NCI-H2081 treated with DMSO at 0.1 percent for 48 hours (cell line): ENCODE measurements at places on chromosomes 7 and 10.

- DNase-seq, result no peak
These were observed 10.0 kb upstream of the CDK14 start for GRCh38 chr7:90586091-90586490.

- DNase-seq, result no peak
These were observed 41.8 kb downstream of the CAMK2B start for GRCh38 chr7:44283381-44284211.

DNA sequence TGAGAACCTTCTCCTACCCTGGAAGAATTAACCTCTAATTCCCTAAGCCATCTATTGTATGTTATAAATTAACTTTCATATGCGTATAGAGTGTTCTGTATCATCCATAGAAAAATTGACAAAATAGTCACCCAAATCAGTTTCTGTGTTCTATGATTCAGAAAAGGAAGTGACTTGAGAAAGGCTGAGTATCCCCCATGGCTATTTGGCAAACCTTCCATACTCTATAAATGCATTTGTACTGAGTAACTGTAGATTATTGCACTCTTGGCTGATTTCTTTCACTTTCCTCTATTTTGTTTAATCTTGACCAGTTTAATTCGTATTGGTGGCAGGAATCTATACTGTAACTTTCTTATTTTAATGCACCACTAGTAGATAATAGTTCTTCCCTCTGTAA is 182.2 kb downstream of the HTR7 start:
- no peak for DNase-seq

- DNase-seq, result no peak
These were observed 67.0 kb upstream of the CFAP46 start for GRCh38 chr10:133009218-133009950.

GRCh38 chr10:121753726-121754476 is 155.7 kb upstream of the FGFR2 start:
- no peak for DNase-seq

- DNase-seq, result no peak
These were observed 146.9 kb upstream of the ZMIZ1 start for GRCh38 chr10:78921895-78922294.

DNA sequence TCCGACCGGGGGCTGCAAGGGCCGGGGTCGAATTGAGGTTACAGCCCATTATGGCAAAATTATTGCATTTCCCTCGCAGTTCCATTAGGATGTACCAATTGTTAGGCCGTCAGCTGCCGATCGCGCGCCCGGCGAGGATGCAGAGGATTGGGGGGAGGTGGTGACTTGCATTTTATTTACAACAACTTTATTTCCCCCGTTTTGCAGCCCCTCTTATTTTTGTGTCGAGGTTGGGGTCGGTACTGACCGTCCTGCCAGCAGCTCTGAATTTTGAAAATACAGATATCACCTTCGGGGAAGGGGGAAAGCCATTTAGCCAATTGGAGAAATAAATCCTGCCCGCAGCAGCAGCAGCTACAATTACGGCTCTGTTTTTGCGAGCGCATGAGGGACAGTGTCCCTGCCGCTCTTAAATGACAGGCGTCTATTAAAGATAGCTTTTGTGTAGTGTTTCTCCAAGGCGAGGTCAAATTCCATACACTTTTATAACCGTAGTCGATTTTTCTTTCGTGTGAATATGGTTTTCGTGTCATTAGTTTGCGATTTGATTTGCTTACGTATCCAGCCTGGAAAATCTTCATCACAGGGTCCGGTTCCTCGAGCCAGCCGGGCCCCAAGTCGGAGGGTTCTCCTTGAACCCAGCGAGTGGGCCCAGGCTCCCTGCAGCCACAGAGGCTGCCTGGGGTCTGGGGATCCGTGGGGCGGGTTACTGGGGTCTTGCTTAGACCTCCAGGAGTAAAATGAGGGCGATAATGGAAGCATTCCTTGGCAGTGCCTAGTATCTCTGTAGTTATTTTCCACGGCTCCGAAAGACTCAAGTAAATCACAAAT is 684 bp upstream of the HOXA5 start:
- no peak for DNase-seq

GRCh38 chr10:77012812-77013500 is 624.7 kb downstream of the KCNMA1 start:
- DNase-seq, result no peak

- no peak for DNase-seq
These were observed 23.6 kb downstream of the NEUROD6 start for GRCh38 chr7:31316876-31317275.

DNA sequence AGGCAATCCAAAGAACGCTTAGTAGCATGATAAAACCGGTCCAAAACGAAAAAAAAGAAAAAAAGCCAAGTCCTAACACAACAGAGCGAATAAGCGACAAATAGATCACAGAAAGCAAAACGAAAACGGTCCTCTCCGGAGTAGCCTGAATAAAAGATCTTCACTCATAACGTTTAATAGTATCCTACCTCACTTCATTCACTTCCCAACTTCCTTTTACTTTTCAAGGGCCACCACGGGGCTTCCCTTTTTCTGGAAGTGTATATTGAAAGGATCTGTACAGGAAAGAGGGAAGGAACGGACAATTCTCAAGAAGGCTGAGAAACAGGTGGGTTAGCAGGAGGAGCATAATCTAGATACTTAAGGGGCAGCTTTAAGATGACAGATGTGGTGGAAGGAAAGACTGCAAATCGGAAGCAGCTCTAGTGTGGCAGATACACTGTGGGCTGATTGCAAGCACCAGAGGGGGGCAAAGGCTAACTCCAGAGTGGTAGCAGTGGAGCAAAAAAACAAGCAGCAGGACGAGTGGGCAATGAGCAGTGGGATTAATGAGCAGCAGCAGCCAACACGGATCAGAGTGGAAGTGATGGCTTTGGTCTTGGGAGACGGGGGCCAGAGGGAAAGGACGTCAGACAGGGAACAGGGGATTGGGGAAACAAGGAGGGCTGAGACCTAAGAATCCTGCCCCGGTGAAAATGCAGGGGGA is 866 bp downstream of the CNOT4 start:
- no peak for DNase-seq

- DNase-seq, result no peak
These were observed 94.3 kb downstream of the SIRT1 start for GRCh38 chr10:67978749-67979148.

DNA sequence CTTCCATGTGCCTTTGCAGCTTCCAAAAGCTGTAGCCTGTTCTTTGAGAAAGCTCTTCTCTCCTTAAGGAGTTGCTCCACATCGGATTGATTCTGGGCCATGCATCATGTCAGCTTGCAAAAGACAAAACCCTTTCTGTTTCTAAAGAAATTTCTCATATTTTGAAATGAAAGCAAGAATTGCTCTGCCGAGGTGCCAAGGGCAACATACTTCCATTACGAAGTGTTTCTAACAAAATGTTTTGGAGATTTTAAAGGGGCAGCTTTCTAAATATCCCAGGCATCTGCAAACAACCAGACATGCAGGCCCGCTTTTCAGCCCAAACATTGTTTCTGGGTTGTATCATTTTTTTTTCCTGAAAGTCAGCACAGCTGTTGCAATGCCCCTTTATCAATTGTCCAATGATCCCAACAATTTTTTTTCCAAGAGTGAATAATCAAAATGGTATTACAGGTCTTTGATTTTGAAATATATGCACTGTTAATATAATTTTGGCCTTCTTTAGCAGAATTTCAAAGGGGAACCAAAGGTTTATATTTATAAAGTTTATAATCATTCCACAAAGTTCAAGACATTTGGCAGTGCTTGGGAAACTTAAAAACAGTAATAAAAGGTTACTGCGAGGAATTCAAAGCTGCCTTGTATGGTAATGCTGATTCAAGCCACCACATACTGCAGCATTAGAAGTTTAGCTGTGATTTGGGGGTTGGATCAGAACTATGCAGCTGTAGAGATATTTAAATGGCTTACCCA is 61.0 kb downstream of the TES start:
- DNase-seq, result no peak

GRCh38 chr7:151790830-151791620 is 85.9 kb downstream of the PRKAG2 start:
- no peak for DNase-seq

GRCh38 chr10:18918532-18918931 is 130.1 kb upstream of the MALRD1 start:
- no peak for DNase-seq

DNA sequence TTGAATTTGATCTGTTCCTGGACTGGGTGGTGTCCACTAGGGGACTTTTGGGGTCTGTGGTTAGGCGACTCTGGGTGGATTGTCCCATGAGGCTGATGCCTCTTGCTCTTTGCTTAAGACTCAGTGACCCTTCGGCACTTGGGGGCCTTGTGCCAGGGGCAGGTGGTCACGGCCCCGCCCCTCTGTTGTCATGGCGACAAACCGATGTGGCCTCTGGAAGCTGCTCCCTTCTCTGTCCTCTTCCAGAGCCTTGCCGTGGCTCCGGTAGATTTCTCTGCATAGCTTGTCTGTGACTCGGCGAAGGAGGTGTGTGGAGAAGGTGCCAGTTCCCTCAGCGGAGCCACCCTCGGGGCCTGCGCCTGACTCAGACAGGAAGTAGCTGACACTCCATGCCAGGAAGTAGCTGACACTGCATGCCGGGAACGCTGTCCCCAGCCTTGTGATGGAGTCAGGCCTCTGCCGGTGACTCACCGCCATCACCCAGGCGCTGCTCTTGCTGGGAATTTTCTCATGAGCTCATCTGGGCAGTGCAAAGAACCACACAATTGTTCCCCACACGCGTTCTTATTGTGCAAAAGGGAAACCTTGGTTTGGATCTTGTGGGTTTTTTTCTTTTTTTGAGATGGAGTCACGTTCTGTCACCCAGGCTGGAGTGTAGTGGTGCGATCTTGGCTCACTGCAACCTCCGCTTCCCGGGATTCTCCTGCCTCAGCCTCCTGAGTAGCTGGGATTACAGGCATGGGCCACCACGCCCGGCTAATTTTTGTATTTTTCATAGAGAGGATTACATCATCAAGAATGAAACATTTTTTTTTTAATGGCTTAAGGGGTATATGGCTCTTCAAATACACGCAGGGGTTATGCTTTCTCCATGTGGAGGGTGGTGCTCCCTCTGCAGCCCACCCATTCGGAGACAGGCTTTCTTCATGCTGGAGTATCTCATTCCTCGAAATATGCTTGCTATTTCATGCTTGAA is 72.6 kb downstream of the PFKFB3 start:
- no peak for DNase-seq

- DNase-seq, result no peak
These were observed 122.7 kb upstream of the STEAP4 start for GRCh38 chr7:88429382-88429781.
